Right renal pelvis (tissue), 4 donors: ENCODE measurements at places on chromosomes 3 and 15. TPM values are rescaled to one million over a fixed set of nuclear protein-coding genes. Genes with fewer than 3 reads are reported as not detected.

CPN2 gene
- polyA plus RNA-seq: 0.94 TPM

CLDN18 gene
- 0.98 TPM for polyA plus RNA-seq

CCDC13 gene
- polyA plus RNA-seq: 2.1 TPM

TMEM87A gene
- polyA plus RNA-seq: 51.4 TPM

FRMD5 gene
- 1.1 TPM for polyA plus RNA-seq

DNA sequence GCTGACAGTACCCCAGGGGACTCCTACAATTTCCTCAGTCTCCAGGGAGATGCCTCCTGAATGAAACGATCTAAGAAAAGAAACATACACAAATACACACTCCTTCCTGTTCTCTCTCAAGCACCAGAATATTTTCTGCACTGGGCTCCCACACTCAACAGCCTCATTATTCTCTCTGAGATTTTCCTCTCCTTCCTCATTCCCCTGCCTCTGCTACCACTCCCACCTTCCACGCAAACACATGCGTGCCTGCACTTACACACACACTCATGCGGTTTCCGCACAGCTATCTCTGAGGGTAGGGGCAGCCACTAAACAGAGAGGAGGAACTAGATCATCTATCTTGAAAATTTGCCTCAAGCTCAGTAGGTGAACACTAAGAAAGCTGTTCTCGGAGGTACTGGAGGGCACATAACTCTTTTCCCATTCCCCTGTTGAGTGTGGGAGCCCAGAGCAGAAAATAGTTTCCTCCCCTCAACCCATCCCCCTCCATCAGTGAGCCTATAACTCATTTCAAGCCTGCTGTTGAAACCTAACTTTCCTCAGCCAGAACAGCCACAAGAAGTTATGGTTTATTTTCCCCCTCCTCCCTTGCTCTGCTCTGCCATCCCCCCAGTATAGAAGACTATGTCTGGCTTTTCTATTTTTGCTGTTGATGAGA lies 30.5 kb upstream of the TIPARP start:
- no peak for DNase-seq

GRCh38 chr3:55858302-55858701 lies 371.2 kb upstream of the WNT5A start:
- no peak for DNase-seq

GRCh38 chr3:79113876-79114275 lies 653.9 kb downstream of the ROBO1 start:
- DNase-seq: no peak

DNA sequence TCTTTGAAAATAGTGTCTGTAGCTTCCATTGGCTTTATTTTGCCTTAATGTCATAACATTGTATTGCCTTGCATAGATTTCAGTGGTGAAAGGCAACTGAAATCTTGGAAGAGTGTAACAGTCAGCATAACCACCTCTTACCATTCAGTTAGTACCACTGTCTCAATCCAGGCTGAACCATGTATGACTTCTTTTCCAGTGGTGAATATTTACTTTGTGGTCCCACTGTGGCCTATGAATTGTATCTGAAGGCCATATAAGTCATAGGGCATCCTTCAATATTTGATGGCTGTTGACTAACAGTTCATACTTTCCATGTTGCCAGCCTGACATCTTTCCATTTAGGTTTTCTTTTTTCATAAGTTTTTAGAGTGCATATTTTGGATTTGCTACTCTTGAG lies 38.4 kb downstream of the MED12L start:
- no peak for DNase-seq

- DNase-seq: no peak
These were observed at the start of gene CHL1 for GRCh38 chr3:196311-197148. CHL1 (plus strand) TSS chr3:196763; CDS start chr3:319777, 123,014 bp downstream.

- DNase-seq: no peak
These were observed 262.5 kb upstream of the ATP10A start for GRCh38 chr15:26125664-26126063.

DNA sequence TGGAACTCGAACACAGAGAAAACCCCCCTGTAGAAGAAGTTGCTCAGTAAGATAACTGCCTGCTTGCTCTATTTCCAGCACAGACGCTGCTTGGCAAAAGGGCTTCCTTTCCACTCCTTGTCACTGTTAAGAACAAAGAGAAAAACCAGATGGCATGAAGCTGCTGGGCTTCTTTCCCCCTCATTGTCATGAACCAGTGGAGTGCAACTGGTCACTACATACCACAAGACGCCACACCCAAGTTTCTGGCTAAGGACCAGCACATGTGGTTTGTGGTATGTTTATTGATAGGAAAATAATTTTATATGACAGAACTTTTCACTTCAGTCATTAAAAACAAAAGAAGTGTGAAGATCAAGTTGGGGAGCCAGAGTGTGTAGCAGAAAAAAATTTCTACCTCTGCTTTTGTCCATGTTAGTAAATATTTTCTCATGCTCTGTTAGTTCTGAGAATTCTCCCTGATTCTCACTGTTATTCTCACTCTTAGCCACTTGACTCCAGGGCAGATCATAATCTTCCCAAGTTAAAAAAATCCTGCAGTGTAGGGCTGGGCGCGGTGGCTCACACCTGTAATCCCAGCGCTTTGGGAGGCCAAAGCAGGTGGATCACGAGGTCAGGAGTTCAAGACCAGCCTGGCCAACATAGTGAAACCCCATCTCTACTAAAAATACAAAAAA lies 37.9 kb downstream of the CLK3 start:
- no peak for DNase-seq
